ENCODE measurements at places on chromosomes 1 and 21. TPM values are rescaled to one million over a fixed set of nuclear protein-coding genes. Genes with fewer than 3 reads are reported as not detected.

The TBX19 gene
- 3.4 TPM for total RNA-seq

GRCh38 chr1:223188618-223189356, 45.7 kb upstream of the TLR5 start:
- no peak for DNase-seq

DNA sequence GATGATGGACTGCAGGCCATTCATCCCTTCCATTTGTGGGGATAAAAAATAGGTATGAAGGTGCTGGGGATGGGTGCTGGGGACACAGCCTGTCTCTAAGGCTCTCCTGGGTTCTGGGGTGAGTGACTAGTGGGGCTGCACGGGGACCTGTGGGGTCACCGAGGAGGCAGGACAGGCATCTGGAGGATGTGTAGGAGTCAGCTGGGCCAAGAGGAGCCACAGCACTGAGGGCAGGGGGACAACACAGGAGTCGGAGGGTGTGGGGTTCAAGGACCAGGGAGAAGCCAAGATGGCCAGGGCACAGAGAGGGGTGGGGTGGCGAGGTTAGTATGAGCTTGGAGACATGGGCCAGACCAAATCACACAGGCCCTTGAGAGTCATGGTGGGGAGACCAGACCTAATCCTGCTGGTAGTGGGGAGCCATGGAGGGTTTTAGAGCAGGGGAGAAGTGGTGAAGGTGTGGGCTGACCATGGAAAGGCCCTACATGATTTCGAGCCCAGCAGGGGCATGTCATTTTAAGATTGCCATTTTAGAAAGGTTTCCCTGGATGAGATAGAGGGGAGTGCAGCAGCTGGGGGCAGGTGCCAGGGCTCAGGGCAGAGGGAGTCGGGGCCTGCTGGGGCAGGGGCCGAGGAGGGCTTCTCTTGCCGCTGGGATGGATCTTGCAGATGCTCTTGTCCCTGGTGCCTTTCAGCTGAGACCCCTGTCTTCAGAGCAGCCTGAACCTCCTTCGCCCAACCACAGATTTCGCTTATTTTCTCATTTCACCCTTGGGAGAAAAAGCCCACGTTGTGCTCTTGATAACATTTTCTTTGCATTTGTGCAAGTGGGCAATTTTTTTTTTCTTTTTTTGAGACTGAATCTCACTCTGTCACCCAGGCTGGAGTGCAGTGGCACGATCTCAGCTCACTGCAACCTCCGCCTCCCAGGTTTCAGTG, 22.7 kb downstream of the SERINC2 start:
- no peak for DNase-seq

The GPR25 gene
- total RNA-seq = 0.66 TPM

Measured in mucosa of gallbladder (tissue), 1 donor.